ENCODE measurements at places on chromosomes 3 and 15. TPM values are rescaled to one million over a fixed set of nuclear protein-coding genes. Genes with fewer than 3 reads are reported as not detected.

DNA sequence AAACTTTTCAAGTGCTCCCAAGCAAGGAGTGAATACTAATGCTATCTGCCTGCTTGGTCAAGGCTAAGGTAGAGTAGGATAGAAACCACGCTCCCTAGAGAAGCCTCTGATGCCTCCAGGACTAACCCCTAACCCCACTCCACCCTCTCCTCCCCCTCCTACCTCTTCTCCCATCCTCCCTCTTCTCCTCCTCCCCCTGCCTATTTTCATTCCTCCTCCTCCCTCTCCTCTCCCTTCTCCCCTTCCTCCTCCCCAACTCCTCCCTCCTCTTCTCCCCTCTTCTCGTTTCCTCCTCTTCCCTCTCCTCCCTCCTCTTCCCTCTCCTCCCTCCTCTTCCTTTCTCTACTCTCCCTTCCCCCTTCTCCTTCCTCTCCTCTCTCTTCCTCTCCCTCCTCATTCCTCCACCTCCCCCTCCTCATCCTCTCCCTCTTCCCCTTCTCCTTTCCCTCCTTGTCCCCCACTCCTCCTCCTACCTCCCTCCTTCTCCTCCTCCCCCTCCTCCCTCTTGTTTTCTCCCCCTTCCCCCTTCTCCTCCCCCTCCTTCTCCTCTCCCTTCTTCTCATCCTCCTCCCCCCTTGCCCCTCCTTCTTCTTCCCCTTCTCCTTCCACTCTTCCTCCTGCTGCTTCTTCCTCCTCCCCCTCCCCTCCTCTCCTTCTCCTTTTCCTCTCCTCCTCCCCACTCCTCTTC lies 12.8 kb upstream of the MEX3B start:
- DNase-seq, result no peak

Gene BCHE
- polyA plus RNA-seq, result 7.9 TPM

- DNase-seq, result no peak
Measured at GRCh38 chr3:152327203-152327602, 58.5 kb downstream of the MBNL1 start.

- no peak for DNase-seq
Measured at GRCh38 chr3:124303305-124303910, 311.5 kb upstream of the ROPN1 start.

DNA sequence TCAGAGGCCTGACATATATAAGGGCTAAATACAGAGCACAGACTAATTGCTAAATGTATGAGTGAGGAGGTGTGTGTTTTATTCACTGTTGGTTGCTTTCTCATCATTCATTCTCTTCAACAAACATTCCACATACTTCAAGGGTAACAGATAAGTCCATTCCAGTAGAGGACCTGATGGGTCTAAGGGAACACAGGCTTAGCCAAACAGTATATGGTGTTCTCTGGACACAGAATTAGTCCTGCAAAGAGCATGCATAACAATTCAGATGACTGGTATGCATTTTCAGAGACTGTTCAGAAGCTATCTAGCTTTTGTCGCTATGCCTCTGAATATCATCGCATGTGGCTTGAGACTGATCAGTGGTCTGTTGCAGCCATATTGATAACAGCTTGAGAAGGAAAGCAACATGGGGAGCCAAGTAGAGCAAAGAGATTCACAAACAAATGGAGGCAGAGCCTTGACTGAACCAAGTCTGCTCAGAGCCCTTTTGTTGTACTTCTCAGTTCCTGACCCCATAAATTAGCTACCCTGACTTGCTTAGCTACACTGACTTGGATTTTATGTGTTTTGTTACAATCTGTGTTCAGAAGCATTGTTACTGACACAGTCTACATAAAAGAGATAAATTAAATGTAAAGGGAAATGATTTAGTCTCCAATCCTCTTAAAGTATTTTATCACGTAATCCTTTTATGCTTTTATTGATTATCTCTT lies 1178.7 kb downstream of the ROBO1 start:
- DNase-seq, result peak; percentile 30

Gene THRB
- polyA plus RNA-seq, result 4.1 TPM

Gene EEF1AKMT4
- 2.8 TPM for polyA plus RNA-seq

GRCh38 chr3:49277383-49277775 lies 347 bp upstream of the C3orf62 start:
- peak; percentile 33 for DNase-seq

Gene SPINK8
- polyA plus RNA-seq, result 0.52 TPM

Gene ALG3
- polyA plus RNA-seq, result 23.6 TPM

Gene NPAP1
- polyA plus RNA-seq, result 0.92 TPM

DNA sequence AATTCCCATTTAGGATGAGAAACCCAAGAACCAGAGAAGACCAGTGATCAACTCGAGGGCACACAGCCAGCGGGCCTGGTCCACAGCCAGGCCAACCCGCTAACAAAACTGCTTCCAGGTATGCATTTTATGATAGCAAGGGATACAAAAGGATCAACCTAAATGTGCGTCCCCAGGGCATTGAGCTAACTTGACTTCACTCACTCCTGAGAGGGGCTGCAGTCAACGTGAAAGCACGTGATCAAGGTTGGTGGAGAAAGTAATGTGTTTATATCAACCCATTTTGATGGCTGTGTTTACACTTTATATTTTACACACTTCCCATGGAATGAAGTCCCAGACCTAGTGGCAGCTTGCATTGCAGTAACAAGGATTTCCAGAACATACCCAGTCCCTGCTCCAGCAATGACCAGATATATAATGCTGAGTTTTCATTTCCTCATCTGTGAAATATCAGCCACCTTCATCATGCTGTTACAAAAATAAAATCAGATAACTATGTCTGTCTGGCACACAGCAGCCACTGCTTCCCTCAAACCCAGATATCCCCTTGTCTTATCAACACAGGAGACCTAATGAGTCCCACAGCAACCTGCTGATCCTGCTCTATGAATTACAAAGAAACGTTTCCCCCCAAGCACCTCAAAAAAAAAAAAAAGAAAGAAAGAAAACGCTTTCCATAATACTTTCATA lies 2.0 kb downstream of the KLHL6 start:
- DNase-seq, result no peak

- no peak for DNase-seq
Measured at GRCh38 chr15:49693498-49693897, 72.7 kb downstream of the DTWD1 start.

DNA sequence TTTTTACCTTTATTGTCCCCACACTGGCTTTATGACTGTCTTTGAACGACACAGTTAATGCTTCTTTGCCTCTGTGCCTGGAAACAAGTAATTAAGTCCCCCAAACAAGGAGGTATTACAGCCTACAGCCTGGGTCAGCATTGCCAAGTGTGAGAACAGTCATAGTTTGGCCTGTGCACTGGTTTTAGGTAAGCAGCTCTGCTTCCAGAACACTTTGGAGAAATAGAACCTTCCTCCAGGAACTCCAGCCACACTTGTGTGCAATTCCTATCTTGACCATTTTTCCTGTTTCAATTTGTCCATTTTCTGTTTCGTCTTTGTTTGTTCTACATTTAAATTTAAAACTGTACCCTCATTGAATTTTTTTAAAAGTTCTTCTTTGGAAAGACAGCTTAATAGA lies 568.2 kb downstream of the TUSC7 start:
- no peak for DNase-seq

- DNase-seq, result no peak
Measured at GRCh38 chr15:42071717-42072116, 22.6 kb downstream of the PLA2G4D start.

- DNase-seq, result no peak
Measured at GRCh38 chr3:18660059-18660458, 234.9 kb upstream of the SATB1 start.

Measured in left renal pelvis (tissue), 4 donors.